ENCODE measurements at places on chromosomes 1 and 21. TPM values are rescaled to one million over a fixed set of nuclear protein-coding genes. Genes with fewer than 3 reads are reported as not detected.

The GUCA2A gene
- total RNA-seq, result not detected

The SMCP gene
- not detected for total RNA-seq

The LEMD1 gene
- not detected for total RNA-seq

The AGO1 gene
- total RNA-seq, result 10.1 TPM

The SYCP1 gene
- total RNA-seq, result not detected

The CR1L gene
- total RNA-seq, result not detected

The C1orf115 gene
- 0.16 TPM for total RNA-seq

The GGPS1 gene
- 27.0 TPM for total RNA-seq

The CCDC185 gene
- not detected for total RNA-seq

All from bronchial smooth muscle cell (primary cell).